ENCODE measurements at places on chromosomes 13 and 19. TPM values are rescaled to one million over a fixed set of nuclear protein-coding genes. Genes with fewer than 3 reads are reported as not detected.

POLR1D gene
- polyA plus RNA-seq, result 120 TPM

DNA sequence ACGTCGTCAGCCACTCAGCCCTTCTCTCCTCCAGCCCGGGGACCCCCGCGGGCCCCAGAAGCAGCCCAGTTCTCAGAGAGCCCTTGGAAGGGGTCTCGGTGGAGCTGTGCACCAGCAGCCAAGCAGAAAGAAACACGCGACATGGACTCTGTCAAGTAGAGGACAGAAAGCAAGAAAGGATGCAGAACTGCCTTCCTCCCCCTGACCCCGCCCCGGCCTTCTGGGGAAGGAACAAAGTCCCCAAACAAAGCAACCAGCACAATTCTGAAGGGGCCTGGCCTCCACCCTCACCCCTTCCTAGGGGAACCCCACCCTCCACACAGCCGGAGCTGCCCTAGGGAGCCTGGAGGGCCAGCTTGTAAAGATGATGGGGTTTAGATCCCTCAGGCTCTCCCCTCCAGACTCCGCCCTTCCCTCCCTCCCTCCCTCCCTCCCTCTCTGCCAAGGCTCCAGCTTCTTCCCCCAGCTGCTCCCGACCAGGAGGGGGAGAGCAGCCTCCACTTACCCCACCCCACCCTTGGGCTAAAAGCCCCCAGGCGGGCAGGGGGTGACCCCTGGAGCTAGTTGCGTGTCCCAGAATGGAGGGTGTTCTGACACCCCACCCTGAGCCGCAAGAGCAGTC, 7.8 kb downstream of the LYL1 start:
- DNase-seq, result no peak

DNA sequence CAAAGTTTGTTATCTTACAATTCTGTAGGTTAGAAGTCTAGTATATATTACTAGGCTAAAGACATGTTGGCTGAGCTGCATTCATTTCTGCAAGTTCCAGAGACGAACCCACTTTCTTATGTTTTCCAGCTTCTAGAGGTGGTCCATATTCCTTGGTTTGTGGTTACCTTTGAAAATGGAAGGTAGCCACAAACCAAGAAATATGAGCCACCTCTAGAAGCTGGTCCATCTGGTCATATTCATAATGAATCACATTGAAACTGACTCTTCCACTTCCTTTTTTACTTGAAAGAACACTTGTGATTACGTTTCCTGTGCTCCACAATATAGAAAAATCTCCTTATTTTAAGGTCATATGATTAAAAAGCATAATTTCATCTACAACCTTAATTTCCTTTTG, 943.0 kb upstream of the PCDH9 start:
- no peak for DNase-seq

GRCh38 chr19:55947532-55947931, at the start of gene NLRP8:
TSS of gene NLRP8 (plus strand) at chr19:55947832.
- no peak for DNase-seq

- DNase-seq, result no peak
These were observed 18.9 kb upstream of the TRIM13 start for GRCh38 chr13:49977992-49978391.

DNA sequence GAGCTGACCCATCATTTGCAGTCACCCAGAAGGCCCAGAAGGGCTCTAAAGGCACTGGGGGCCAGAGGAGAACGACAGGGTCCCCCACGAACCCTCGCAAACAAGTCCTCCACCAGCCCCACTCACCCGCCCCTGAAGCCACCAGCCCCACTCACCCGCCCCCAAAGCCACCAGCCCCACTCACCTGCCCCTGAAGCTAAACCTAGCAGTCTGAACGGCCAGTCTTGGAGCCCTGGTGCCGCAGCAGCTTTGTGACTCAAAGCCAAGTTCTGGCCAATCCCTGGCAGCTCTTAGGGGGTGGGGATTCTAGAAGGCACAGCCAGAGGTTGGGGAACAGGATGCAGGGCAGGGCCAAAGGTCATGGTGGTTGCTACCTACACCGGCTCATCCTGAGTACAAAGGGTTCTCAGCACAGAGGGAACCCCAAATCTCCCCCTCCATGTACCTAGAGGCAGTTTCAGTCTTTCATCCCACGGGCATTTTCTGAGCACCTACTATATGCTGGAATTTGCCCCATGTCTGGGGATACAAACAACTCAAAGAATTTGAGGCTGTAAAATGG, at the start of gene IQCN:
TSS of gene IQCN (minus strand) at position 234 of the 562 bp plus-strand sequence. CDS start 4,974 bp downstream, outside the sequence.
- DNase-seq, result no peak

Measured in right renal pelvis (tissue), 4 donors.